ENCODE measurements at places on chromosomes 6 and 20.

GRCh38 chr6:156590482-156590881 is 186.7 kb upstream of the ARID1B start:
- DNase-seq = no peak

- no peak for DNase-seq
Measured at GRCh38 chr6:156526081-156526480, 251.1 kb upstream of the ARID1B start.

- no peak for DNase-seq
Measured at GRCh38 chr6:158312672-158313397, 570 bp downstream of the TULP4 start.

DNA sequence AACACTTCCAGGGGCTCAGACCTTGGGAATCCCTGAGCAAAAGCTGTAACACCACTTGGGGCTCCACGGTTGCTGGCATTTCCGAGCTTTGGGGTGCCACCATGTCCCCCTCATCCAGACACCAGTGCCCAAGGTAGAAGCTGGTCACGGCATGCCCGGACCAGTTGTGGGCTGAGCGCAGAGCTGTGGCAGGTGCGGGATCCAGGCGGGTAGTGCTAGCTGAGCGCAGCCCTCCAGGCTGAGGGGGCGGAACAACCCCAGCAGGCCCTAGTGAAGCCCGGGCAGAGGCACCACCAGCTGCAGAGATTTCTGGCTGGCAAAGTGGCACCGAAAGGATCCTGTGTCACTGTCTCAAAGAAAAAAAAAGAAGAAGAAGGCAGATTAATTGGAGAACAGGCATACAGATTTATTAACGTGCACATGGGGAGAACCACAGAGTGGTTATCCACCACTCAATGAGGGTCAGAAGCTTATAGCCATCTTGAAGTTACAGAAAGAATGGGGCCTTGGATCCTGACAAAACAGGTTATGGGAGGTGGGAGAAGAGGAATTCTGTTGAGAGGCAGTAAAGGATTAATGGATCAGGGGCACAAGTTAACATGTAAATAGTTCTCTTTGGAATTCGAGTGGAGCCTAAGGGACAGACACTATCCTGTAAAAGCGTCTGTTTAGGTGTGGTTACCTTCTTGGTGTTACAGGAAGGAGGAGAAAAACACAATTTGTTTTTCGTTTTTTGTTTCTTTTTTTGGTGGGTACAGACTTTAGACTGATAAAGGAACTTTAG is 107.5 kb downstream of the CD24 start:
- no peak for DNase-seq

GRCh38 chr6:44309092-44309491 is 4.1 kb downstream of the AARS2 start:
- no peak for DNase-seq

- DNase-seq = no peak
Measured at GRCh38 chr6:106417572-106418147, 57.1 kb downstream of the CRYBG1 start.

DNA sequence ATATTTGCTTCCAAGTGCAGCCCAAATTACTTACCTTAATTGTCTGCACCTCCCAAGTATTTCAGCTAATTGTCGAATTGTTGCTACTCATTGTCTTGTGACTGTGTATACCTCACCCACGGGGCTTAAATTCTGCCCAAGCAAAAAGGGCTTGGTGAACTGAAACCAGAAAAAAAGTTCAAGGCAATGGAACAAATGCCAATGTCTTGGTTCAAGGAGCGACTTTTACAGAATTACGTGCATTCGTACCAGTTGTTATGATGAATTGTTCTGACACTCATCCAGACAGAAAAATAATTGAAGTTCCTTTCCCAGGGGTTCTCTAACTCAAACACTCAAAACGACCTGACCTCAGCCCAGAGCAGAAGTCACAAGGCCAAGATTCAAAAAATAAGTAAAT is 13.9 kb upstream of the PXDC1 start:
- no peak for DNase-seq

- DNase-seq = no peak
Measured at GRCh38 chr6:116536216-116536621, 9.3 kb downstream of the TRAPPC3L start.

- DNase-seq = no peak
Measured at GRCh38 chr6:89928604-89929003, 34.3 kb downstream of the GJA10 start.
